IPS-NIHi11 (cell line): ENCODE measurements at places on chromosomes 1 and 21.

- DNase-seq: no peak
Measured at GRCh38 chr21:33244082-33244778, 14.5 kb downstream of the IFNAR2 start.

GRCh38 chr1:34970829-34971228, 14.3 kb downstream of the TMEM35B start:
- peak; percentile 34 for DNase-seq

DNA sequence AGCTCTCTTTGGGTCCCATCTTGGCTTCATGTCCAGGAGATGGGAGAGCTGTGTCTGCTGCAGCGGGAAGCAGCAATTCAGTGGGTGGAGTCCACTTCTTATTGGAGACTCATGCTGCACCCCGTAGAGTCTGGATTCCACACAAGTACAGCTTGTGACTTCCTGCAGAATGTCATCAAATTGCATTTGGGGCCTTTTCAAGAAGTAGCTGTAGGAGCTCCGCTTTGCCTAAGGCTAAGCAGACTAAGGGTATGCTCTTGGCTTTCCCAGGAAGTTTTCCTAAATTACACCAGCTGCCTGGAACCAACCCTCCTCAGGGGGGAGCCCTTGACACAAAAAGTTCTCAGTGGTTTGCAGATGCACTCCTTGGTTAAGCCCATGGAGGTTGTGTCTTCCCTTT, 5.7 kb upstream of the MOB3C start:
- DNase-seq: peak; percentile 47

- DNase-seq: no peak
Measured at GRCh38 chr1:223844787-223845036, 1.0 kb downstream of the TP53BP2 start.

DNA sequence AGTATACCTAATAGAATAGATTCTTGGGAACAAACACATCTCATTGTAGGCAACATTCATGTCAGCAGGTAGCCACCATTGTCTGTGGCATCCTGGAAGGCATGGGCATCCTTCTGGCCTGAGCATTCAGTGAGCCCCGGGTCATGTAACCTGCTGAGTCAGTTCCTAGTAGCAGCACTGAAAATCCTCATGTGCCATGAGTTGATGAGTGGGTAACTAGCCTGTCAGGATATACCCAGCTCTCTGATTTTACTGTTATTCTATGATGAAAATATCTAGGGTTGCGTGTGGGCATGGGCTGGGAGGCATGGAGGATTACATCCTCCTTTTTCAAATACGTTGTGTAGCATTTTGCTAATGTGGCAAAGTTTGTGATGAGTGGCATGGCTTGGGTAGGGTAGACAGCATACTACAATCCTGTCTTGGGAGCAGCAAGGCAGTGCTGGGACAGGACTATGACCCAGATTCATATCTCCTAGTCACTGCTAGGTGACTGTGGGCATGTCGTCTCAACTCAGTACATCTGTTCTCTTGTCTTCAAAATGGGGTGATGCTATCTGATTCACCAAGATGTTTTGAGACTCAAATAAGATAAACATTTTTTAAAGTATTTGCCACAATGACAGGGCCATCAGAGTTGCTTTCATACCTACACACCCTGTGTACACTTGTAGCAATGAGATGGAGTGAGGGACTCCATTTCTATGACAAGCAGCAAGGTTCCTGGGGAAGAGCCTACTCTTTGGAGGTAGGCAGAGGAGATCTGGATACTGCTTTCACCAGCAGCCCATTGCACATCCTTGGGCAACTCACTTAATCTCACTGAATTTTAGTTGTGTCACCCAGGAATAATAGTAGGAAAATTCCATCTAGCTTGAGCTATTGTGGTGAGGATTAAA, 62.5 kb downstream of the CD58 start:
- no peak for DNase-seq

DNA sequence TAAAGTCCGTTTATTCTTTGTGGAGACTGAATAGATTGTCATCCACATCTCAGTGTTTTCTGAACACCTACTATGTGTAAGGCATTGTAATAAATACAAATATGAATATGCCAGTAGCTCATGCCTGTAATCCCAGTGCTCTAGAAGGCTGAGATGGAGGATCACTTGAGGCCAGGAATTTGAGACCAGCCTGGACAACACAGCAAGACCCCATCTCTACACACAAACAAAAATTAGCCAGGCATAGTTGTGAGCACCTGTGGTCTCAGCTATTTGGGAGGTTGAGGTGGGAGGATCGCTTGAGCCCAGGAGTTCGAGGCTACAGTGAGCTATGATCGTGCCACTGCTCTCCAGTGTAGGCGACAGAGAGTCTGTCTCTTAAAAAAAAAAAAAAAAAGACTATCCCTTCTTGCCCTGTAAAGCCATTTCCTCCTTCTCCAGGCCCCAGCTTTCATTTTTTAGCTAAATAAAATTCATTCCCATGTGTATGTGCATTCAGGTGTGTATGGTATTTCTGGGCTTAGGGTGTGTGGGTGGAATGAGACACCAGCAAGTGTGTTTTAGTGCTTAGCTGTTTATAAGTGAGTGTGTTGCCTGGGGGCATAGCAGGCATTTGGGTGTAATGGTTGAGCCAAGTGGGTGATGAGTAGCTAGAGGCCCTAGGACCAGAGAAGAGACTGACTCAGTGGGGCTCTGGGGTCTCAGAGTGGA, 7.8 kb downstream of the CELSR2 start:
- no peak for DNase-seq

DNA sequence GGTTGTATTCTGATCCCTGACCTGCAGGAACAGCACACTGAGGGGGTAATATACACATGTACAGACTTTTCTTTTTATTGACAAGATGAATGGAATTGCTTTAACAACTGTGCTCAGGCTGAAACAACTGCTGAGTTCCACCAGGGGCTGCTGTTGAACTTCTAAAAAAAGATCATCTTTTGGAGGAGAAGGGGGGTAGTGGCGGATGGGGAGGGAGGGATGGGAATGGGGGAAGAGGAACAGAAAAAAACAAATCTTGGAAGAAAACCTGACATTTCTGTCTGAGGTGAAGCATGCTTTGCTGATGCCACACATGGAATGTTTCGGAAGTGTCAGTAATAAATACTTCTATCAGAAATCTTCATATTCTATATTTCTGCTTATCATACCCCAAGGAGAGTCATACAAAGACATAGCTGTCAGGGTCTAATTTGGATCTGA, 75.0 kb downstream of the RWDD3 start:
- DNase-seq: peak; percentile 55

DNA sequence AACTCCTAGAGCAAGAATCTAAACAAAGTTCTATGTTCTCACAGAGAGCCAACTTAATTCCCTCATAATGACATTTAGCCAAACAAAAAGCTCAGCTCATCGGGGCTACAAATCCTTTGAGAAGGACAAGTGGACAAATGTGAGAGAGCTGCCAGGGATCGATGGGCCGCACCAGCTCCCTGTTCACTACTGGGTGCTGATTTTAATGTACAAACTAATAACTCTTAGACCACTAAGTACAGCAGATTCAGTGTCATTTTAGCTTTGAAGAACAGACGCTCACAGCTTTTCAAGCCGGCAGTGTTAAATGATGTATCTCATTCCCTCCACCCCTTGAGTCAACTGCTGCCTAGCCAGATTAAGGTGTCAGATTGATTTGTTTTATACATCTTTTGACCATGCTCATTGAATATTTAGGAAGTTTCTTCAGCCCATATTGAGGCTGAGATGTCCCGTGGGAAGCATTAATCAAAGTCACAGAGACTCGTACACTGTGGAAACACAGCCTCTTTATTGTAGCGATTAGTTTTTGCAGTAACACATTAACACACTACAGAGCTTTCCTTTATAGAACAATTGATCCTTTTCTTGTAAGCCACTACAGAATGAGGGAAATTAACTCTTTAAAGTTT, 21.1 kb downstream of the PROX1 start:
- DNase-seq: no peak

- DNase-seq: no peak
Measured at GRCh38 chr1:27981145-27981544, 21.4 kb downstream of the XKR8 start.

GRCh38 chr1:236289492-236290131, 7.9 kb upstream of the ERO1B start:
- DNase-seq: no peak

DNA sequence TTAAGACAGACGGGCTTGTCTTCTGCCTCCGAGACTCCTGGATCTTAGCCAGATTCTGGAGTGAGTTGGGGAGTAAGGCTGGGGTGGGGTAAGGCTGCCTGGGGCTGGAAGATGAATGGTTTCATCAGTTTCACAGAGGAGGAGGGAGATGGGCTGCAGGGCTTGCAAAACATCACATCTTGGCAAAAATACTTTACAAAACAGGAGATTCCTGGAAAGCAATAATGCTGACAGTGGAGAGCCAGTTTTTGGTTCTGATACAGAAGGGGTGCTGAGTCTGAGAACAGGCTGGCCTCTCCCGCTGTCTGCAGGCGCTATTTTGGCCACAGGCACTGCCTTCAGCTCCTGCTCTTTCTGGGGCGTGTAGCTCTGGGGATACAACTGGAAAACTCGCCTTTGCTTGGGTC, 83.4 kb upstream of the KCNE2 start:
- no peak for DNase-seq

GRCh38 chr1:210252621-210253051, 20.0 kb downstream of the SERTAD4 start:
- peak; percentile 80 for DNase-seq

DNA sequence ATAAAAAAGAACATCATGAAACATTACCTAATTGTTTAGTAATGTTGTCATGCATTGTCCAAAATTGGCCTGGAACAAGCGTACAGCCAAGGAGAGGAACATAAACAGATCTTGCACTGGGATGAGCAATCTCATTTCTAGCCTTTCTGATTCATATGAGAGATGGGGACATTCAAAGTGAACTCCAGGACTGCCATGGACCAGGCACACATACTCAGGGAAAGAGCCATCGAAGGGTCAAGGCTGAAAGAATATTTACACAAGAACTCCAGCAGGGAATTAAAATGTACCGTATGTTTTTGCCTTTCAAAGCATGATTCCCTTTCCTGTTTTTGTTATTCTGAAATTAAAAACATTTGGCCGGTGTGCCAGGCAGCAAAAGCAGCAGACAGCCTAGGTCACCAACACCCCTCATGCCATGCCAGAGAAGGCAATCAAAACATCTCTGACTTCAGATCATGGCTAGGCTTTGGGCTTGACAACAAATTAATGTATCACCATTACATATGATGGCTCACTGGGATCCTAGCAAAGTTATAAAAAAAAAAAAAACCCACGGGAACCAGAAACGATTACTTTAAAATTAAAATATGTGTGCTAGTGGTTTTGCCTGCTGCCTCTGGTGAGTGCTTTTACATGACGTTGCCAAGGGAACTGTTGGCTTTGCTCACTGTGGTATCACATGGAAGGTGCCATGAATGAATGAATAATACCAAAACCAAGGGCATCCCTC, 159.8 kb downstream of the TGFBR3 start:
- no peak for DNase-seq

- no peak for DNase-seq
Measured at GRCh38 chr21:19256934-19257660, 853.5 kb upstream of the TMPRSS15 start.

GRCh38 chr1:34190692-34191091, 14.0 kb downstream of the C1orf94 start:
- no peak for DNase-seq

DNA sequence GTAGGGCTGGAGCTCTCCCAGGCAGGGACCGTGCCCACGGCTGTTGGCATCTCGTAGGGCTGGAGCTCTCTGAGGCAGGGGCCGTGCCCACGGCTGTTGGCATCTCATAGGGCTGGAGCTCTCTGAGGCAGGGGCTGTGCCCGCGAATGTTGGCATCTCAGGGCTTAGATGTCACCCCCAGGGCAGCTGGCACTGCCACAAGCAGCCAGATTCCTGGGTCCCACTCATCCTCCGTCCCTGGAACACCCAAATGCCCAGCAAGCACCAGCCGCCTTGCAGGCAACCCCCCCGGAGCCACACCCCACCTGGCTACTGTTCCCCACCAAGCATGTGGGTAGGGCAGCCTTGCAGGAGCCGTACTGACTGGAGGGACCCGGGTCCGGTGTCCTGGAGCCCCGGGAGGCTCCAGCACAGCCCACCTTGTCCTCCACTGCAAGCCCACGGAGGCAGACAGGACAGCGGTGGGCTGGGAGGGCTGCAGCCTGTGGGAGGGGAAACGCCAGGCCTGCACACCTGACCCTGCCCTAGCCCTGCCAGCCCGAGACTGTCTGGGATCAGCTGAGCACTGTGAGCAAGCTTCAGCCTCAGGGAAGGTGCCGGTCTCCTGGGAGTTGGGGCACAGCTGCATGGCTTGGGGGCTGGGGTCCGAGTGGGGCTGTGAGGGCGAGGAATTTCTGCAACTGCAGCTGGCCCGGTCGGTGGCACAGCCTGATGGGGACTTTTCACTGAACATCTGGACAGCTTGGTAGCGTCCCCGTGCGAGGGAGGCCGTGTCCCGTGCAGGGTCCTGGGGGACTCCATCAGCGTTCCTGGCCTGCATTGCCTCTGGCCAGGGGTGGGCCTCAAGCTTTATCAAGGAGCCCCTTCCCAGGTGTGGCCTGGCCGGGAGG, 53.6 kb downstream of the COL18A1 start:
- DNase-seq: no peak

GRCh38 chr1:227774821-227775661, 39.8 kb downstream of the SNAP47 start:
- no peak for DNase-seq

- DNase-seq: no peak
Measured at GRCh38 chr1:118275472-118276115, 90.6 kb upstream of the SPAG17 start.

- peak; percentile 40 for DNase-seq
Measured at GRCh38 chr1:62175568-62176179, 19.0 kb upstream of the L1TD1 start.
